ENCODE measurements at places on chromosomes 16 and 17.

- no peak for DNase-seq
Observed at GRCh38 chr16:5615868-5616642, 518.5 kb upstream of the EEF2KMT start.

GRCh38 chr17:63859257-63859656, 14.2 kb downstream of the CSH2 start:
- DNase-seq = no peak

DNA sequence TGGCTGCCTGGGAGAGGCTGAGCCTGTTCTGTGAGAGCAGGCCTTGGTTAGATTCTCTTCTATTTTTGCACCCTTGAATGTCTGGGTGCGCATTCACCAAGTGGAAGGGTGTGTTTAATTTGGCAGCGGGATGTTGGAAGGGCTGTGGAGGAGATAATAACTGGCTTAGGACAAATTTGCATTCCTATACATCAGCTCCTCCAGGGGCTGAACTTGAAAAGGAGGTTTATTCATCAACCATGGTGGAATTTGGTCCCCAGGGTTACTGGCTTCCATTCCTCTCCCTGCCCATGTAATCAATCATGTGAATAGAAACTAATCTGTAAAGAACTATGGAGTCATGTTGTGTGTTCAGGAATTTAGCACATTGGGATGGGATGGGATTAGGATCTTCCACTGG, 100.2 kb upstream of the FOXF1 start:
- no peak for DNase-seq

DNA sequence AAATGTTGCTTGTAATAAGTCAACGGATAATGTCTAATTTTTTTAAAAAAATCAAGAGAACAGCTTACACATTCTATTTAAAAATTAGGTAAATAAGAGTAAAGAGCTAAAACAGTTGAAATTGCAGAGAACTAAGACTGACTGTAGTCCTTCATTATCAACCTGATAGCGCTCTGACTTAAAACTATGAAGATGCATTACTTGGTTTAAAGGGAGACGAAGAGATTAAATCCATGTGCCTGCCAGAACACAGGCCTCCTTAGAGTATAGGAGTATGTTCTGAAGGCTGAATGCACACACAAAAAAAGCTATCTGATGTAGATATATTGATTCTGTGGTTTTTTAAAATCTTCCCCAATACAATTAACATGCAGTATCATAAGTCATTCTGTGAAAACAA, 28.5 kb downstream of the GLG1 start:
- no peak for DNase-seq

GRCh38 chr17:4368341-4368740, 1.9 kb upstream of the UBE2G1 start:
- DNase-seq = no peak

DNA sequence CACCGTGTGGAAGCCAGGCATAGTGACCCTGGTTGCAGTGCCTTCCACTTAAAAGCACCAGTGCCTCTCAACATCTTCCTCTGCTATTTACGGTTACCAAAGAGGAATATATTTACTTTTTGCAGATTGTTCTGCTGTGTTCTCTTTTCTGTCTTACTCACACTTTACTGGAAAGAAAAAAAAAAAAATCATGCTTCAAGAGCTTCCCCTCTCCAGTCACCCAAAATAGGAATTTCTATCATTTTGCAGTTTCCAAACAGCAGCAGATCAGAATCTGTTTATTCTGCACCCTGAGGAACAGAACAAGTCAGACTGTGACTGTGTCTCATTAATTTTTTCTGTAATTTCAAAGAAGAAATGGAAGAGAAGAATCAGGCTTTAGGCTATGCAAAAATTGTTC, 96.1 kb downstream of the KCNJ2 start:
- DNase-seq = no peak

DNA sequence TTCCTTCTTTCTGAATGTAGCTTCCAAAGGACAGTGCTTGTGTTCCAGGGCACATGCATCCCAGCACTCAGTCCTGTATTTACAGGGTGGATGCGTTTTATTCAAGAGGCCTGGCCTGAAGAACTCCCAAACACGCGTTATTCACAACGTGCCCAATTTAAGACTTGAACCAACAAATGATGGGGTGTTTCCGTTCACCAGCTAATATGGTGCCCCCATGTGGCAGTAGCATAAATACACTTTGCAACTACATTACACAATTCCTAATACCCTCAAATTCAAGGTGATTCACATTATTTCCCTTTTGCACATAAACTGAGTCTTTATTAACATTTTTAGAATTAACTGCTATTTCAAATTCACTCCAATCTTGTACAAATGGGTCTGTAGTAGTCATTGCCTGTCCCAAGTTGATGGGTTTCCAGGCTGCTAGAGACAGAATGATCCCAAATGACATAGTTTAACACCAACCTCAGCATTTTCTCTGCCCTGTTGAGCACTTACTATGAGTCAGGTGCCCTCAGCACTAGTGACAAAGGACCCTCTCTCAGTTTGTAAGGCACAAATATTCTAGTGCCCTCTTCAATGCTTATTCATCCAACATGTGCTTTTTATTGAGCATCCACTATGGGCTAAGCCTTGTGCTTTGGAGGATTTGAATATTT, 26.9 kb downstream of the HSD17B2 start:
- DNase-seq = no peak

DNA sequence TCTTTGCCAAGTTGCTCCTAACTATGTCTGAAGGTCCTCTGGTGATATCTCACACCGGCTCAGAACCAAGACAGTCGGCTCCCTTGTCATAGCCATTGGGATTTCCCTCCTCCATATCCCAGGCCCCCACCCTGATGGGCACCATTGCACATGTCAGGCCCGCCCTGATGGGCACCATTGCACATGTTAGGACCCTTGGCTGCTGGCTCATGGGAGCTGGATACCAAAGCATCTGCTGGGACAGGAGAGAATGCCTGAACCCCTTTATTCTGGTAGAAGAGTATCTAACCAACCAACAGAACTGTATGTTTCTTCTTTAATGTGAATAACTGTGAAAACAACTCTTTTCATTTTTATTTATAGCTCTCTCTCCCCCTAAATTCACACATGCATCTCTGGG, 454.5 kb upstream of the HSBP1 start:
- no peak for DNase-seq

GRCh38 chr17:60773552-60773951, 95.9 kb downstream of the BCAS3 start:
- no peak for DNase-seq

DNA sequence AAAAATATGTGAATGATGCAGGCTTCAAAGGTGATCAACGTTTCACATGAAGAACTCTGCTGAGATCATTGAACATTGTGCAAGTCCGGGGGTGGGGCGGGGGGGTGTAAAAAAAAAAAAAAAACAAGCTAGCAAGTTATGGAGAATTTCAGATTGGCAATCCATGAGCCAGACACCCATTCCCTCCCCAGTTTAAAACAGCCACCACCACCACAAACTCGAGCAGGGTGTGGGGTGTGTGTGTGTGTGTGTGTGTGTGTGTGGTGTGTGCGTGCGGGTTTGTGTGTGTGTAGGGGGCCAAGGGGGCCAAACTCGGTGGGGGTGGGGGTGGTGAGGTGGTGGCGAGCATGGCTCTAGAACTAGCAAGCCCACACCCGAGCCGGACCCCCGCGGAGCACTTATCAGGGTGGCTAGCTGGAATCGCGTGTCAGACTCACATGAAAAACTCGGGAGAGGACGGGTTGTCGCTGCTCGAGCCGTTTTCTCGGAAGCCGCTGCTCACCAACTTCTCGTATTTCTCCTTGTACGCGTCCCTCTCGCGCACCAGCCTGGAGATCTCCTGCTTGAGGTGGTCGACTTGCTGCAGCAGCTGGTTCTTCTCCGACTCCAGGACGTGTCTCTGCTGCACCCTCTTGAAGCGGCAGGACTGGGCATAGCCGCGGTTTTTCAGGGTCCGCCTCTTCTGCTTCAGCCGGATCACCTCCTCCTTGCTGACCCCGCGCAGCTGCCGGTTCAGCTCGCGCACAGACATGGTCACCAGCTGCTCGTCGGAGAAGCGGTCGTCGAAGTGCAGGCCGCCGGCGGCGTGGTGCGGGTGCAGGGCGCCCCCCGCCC, 2.0 kb downstream of the MAF start:
- DNase-seq = peak; percentile 23

DNA sequence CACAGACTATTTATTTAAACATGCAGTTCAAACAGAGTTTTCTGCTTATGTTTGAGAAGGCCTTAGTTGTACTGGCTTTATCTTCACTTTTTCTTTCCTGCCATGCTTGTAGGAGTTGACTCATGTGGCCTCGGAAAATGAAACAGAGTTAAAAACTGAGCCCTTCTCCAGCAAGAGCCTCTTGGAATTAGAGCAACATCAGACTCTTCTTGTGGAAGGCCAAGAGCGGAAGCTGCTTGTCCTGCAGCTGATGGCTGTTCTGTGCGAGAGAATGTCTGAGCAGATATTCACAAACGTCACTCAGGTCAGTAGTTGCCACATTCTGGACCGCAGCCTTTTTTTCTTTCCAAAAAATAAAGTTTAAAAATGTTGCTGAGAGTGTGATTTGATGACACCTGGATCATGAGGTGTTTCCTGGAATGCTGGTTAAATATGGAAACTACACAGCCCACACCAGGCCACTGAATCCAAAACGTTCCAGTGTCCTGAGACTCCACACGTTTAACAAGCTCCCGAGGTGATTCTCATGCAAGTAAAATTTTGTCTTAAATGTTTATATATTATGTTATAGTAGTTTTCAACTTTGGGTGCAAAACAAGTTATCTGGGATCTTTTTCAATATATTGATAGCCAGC, 65.9 kb downstream of the TANGO6 start:
- DNase-seq = no peak

DNA sequence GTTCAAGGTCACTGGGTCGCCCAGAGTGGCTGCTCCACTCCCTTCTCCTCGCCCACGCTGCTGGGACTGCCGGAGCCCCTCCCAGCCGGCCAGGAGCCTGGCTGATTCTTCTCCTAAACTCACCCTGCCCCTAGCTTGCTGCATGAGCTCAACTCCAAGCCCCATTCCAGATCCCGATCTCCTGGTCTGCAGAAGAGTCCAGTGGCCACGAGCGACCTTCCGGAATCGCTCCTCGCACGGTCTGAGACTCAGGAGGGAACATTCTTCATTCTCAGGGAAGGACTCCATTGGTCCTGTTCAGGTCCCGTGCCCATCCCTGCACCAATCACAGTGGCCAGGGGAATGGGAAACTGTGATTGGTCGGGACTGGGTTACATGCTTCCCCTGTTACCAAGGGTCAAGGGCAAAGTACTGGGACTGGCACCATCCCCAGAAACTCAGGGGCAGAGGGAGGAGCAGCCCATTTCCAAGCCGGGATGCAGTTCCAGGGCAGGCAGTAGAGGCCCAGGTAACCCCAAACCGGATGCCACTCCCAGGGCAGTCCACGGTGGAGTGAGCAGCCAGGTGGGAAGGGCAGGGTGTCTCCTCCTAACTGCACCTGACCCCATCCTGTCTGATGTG, 24.5 kb upstream of the CIBAR2 start:
- no peak for DNase-seq

- no peak for DNase-seq
Observed at GRCh38 chr16:74991593-74992403, 6.9 kb upstream of the WDR59 start.

Measured in activated naive CD4-positive, alpha-beta T cell (primary cell).